ENCODE measurements at places on chromosomes 2 and 18.
A peak's percentile ranks its signal among the peaks of the same experiment; 100 is the strongest.

DNA sequence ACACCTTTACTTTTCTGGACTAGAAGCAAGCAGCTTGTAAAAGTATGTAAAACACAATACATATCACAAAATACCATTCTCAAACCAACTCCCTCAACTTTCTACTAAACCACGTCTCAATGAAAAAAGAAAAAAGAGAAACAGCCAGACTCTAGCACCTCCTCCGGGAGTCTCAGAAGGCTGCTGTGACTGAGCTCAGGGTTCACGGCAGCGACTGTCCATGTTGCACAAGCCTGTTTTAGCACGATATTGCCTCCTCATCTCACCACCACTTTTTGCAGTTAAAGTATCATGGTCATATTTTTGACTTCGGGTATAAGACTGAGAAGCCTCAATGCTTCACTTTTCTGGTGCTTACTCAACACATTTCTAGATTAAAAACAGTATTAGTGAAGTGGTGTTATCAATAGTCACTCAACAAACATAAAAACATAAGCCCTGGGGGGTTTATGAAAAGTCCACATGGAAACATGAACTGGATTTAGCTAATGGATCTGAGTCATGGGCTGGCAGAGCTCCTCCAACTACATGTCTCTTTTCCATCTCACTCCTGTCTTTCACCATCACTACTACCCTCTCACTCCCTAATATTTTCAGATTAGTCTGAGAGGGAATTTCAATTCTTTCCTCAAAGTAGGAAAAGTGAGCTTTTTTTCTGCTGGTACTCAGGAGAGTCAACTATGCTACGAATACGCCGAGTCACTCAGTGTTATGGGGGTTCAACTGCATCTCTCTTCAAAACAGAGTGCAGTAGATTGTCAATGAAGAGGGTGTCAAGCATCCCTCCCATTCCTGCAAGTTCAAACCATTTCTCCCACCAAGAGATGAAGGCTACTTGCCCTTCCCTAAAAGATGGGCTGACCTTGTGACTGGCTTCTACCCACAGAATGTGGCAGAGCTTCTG lies 113.7 kb downstream of the OSR1 start:
- no peak for DNase-seq

GRCh38 chr2:118577202-118577601 lies 270.2 kb downstream of the EN1 start:
- DNase-seq = no peak

- no peak for DNase-seq
Observed at GRCh38 chr2:19350678-19351401, 7.6 kb downstream of the OSR1 start.

DNA sequence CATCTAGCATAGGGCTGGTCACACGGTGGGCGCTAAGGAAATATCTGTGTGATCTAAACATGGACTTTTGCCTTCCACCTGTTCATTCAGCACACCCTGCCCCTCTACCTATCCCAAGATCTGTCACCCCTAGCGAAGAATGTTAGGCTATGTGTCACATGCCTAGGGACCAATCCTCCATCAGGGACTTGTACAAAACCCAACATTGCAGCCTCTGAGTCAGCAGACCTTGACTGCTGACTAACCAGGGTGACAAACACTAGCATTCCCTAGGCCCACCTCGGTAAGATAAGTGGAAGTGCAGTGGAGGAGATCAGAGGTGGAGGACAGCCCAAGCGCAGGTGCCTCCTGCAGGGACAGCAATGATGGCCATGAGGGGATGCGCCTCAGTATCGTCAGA lies 99.2 kb downstream of the SOX11 start:
- DNase-seq = no peak

DNA sequence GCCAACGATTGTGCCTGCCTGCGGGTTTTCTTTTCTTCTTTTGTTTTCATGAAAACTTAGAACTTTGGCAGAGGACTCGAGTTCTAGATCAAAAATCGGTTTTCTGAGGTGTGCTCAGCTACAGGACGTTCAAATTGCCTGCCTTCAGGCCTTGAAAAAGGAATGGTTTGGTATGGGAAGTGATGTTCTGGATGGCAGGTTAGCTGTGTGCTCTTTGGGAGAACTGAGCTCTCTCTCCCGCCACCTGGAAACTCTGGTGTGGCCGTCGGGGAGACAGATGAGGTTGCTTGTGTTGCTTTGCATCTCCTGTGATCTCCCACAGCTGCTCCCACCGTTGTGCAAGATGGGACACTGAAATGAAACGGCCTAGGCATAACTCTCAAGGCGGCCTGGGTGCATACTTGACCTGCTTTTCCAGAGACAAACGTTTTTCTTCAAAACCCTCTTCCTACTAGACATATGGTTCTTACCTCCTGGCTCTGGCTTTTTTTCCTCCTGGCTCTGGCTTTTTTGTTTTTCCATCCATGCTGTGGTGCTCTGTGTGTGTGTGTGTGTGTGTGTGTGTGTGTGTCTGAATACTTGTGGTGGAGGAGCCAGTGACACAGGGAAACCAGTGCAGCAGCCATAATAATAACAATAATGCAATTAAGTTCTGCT lies 2.0 kb downstream of the FMNL2 start:
- peak; percentile 59 for DNase-seq

DNA sequence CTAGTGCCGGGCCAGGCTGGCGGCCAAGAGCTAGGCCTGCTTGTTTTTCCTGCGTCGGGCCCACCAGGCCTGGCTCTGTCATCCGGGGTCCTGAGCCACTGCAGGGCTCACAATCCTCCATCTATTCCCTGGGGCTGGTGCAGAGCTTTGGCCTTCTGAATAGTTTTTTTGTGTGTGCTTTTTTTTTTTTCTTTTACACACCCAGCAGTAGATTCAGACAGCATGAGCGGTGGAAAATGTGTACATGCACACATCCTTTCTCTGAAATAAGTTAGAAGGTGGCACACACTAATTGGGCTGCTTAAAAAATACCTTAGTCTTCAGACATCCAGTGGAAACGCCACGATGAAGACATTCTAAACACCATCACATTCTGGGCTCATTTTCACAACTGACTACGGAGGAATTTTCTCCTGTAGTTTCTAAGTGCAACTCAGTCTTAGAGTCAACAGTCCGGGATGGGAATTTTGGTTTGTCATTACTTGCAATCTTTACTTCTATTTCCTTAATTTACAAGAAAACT lies 6.1 kb downstream of the ZFP36L2 start:
- DNase-seq = peak; percentile 85

GRCh38 chr2:157627594-157628476 lies 829 bp downstream of the ACVR1C start:
- no peak for DNase-seq

DNA sequence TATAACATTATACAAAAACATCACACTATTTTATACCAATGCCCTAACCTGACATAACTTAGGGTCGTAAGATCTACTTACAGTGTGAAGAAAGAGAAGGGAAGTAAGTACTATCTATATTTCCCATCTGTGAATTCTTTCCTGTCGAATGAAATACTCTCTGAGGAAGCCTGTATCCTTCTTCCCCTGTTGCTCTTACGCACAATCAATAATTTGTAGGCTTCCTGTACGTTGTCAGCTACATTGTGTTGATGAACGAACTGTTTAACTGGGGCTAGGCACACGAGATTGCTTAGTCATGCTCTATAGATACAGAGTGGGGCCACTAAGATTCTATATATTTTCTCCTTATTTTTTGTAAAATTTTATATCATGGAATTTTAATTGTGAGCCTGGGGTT lies 1125.0 kb upstream of the CELF4 start:
- DNase-seq = peak; percentile 58

- DNase-seq = no peak
Observed at GRCh38 chr2:113056521-113056920, 2.5 kb upstream of the IL36RN start.

DNA sequence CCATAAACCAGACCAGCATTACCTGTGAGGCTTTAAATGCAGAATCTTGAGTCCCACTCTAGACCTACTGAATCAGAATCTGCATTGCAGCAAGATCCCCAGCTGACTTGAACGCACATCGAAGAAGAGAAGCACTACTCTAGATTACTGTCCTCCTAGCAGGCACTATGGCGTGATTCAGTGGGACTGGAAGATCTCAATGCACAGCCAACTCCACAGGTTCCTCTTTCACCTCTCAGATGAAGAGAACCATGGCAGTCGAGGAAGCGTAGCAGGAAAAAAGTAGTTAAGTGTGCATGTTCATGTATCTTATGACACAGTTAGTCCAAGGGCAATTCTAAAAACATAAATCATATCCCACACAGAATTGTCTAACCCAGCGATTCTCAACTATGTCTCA lies 97.4 kb downstream of the STK39 start:
- DNase-seq = peak; percentile 14

DNA sequence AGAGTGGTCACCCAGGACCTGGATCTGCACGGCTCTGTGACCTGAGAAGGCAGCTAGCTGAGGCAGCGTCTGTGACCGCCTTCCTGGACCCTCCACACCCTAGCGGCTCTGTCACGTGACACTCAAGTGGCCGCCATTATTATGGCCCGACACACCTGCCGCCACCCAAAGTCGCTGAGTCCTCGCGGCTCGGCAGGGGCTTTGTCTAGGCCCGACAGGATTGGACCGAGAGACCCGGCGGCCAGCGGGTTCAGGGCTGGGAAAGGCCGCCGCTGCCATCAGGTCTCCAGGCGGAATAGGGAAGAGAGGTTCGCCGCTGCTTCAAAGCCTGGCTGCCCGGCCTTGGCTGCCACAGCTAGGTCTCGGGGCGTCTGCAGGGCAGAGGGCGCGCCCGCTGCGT lies 1162.5 kb upstream of the LRRTM1 start:
- no peak for DNase-seq

DNA sequence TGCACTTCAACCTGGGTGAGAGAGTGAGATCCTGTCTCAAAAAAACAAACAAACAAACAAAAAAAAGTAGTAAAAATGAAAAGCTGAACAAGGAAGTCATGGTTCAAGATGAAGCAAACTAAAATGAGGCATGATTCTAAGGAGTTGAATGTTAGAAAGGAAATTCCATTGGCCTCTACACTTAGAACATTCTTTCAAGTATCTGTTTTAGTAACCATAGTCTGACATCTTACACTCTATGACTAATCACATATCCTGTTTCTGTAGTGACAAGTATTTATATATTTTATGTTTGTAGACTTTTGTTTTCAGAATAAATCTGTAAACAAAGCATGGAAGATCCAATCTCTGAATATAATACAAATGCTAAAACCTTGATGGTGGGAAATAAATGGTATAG lies 164.1 kb downstream of the KIAA1328 start:
- DNase-seq = no peak

GRCh38 chr18:76686737-76687231 lies 135.6 kb upstream of the ZNF236 start:
- peak; percentile 85 for DNase-seq

GRCh38 chr2:12948231-12948960 lies 231.7 kb downstream of the TRIB2 start:
- no peak for DNase-seq

DNA sequence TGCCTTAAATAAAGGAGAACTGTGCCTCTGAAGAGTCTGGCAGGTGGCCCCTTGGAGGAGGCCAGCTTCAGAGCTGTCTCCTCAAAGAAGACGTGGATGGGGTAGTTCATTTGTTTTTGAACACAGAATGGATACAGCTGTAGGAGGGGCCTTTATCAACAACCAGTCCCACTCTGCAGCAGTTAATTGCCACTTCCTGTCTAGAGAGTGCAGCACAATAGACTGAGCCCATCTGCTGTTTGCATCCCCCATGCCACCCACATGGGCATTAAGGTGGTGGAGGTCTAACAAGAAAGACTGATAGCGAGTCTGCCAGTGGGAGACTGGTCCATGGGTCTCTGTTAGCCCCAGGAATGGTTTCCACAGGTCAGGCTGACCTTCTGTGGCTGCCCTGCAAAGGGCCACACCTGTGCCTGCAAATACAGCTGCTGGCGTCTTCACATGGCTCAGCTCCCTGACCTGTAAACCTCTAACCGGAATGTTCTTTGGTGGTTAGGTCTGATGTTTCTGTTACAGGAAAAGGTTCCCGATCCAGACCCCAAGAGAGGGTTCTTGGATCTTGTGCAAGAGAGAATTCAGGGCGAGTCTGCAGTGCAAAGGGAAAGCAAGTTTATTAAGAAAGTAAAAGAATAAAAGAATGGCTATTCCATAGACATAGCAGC lies 153.3 kb upstream of the ITGA6 start:
- no peak for DNase-seq

GRCh38 chr2:104923665-104924064 lies 69.8 kb downstream of the POU3F3 start:
- peak; percentile 26 for DNase-seq

DNA sequence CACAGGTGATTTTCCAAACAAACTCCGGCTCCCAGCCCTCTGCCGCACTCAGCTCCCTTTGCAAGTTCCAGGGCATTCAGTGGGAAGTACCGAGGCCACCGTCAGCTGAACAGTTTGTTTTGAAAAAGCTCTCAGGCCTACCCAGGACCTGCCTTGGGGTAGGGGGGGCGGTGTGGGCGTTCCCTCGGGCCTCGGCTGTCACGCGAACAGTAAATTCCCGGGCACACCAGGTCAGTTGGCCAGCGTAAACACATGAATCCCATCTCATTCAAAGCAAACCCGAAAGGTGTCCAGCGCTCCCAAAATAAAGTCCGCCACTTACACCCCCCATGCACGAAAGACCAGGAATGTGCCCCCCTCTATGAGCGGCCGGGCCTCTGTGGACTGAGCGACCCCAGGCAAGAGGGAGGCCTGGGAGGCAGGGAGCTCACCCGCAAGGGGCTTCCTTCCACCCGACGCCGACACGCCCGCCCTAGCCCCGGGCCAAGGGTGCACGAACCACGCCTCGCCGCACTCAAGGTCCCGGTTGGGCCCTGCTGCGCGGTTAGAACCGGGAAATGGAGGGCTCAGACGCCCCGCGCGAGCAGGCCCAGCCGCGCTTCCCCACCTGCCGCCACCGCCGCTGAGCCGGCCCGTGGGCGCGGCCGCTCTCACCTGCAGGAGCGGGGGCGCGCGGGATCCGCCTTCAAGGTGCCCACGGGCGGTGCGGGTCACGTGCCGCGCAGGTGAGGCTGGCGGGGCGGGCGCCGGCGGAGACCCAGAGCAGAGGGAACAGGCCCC lies at the start of gene WDSUB1:
Gene WDSUB1 (minus strand): TSS at position 775 of the 780 bp plus-strand sequence. CDS start 3,634 bp downstream, outside the sequence.
- peak; percentile 58 for DNase-seq

DNA sequence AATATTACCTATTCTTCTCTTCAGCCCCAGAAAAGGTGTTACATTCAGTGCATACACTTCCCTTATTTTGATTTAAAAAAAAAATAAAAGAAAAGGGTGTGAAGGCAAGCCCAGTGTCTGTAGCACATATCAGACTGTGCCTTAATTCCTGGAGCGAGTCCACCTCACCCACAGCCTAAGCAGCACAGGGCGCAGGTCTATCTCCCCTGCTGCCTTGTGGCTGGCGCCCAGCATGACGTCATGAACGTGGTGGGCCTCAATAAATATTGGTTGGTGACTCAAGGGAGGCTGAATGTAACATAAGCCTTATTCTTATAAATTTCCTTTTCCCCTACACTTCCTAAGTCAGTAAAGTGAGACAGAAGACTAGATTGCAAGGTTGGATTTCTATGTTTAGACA lies 26.4 kb downstream of the ST3GAL5 start:
- DNase-seq = no peak

Data from Kasumi-1 (cell line).